ENCODE measurements at places on chromosomes 3 and 15.
A peak's percentile ranks its signal among the peaks of the same experiment; 100 is the strongest.

DNA sequence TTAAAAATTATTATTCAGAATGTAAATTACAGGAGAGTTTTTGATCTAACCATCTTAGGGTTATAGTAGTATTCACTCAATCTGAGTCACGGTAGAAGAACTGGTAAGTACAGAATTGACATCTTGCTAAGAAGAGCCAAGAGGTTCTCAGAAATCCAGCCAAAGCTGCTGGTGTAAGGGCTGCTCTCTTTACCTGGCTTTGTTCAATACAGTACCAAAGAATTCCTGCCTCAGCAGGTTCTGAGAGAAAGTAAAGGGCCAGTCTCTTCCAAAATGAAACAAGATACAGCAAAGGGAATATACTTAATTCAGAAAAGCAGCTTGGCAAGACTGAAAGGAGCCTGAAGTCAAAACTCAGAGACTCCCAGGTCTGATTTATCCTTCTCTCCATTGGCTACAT is 193.1 kb downstream of the TNIK start:
- no peak for DNase-seq

GRCh38 chr3:182136008-182136910 is 424.5 kb downstream of the SOX2 start:
- DNase-seq: no peak

GRCh38 chr3:112247350-112247749 is 46.7 kb downstream of the SLC9C1 start:
- no peak for DNase-seq

DNA sequence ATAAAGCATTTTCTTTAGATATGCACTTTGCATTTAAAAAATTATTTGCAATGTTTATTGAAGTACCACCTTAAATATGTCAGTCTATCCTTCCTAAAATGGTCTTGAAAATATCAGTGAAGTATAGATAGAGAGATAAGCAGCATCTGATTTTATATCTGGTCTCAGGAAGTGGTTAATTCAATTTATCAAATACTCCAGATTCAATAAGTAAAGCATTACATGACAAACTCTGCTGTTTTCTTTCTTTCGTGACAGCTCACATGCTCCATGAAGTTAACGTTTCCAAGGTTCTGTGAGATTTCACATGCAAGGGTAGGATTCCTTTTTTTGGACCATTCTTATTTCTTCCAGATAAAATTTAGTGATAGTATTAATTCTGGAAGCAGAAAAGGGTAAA is 775.4 kb upstream of the ROBO1 start:
- no peak for DNase-seq

DNA sequence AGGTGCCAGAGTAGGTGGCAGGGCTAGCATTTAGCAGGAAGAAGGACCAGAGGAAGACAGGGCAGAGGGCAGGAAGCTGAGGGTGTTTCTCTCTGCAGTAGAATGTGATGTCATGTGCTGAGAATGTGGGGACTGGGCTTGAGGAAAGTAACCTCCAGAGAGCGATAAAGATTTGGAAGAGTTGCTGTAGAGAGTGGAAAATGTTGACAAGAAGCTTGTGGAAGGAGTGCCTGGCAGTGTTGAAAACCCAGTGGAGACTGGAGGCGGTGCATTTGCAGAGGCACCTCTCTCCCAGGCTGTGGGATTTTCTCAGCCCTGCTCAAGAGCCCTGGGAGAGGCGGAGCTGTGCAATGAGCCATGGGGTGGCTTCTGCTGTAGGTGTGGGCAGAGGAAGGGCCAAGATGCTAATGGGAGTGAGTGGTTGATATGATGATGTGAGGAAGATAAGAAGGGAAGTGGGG is 54.8 kb downstream of the MESD start:
- no peak for DNase-seq

DNA sequence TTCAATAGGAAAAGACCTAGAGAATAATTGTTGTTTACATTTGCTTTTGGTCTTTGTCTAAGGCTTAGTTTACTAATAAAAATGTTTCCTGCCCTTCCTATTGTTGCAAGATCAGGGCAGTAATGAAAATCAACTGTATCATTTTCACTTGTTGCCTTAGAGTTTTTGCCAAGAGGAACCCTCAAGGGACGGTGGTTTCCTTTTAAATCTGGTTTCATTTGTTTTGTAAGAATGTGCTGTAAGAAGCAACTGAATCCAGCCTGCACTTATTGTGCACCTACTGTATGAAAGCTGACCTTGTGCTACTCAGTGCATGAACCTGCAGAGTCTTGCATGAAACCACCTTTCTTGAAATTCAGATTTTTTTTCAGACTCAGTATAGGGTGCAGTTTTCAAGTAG is 5.3 kb downstream of the IGF1R start:
- no peak for DNase-seq

- no peak for DNase-seq
Measured at GRCh38 chr15:92687195-92687602, 31.6 kb upstream of the FAM174B start.

- DNase-seq: no peak
Measured at GRCh38 chr3:46029953-46030543, 2.8 kb upstream of the XCR1 start.

GRCh38 chr3:62529230-62529629 is 155.9 kb upstream of the FEZF2 start:
- DNase-seq: peak; percentile 6

All from activated naive CD8-positive, alpha-beta T cell treated with anti-CD3 and anti-CD28 coated beads for 36 hours (primary cell).